ENCODE measurements at places on chromosomes 13 and 19.
A peak's percentile ranks its signal among the peaks of the same experiment; 100 is the strongest.

GRCh38 chr19:33273881-33274662, 28.3 kb downstream of the CEBPA start:
- peak; percentile 94 for DNase-seq

DNA sequence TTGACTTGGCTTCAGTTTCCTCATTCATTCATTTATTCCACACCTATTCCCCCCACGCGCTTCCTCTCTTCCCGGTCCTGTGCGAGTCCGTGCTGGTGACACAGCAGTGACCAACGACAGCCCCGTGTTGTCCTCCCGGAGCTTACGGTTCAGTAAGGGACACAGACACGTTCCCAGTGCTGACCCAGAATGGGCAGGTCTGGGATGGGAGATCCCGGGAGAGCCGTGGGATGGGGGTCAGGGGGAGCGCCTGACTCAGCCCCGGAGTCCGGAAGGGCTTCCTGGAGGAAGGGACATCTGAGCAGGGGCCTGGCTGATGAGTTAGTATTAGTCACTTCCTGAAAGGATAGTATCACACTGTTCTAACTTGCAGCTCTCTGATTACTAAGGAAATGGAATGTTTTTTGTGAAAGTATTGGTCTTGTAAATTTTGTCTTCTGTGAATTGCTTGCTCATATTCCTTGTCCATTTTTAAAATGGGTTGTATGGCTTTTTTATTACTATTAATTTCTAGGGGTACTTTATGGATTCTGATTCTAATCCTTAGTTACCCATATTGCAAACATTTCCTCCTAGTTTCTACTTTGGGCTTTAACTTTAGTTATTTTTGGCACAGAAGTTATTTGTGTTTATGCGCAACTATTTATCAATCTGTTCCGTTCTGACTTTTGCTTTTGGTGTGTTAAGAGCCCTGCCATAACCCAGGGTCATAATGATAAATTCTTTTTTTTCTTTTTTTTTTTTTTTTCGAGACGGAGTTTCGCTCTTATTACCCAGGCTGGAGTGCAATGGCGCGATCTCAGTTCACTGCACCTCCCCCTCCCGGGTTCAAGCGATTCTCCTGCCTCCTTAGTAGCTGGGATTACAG, 708 bp upstream of the ERCC1 start:
- peak; percentile 89 for DNase-seq

DNA sequence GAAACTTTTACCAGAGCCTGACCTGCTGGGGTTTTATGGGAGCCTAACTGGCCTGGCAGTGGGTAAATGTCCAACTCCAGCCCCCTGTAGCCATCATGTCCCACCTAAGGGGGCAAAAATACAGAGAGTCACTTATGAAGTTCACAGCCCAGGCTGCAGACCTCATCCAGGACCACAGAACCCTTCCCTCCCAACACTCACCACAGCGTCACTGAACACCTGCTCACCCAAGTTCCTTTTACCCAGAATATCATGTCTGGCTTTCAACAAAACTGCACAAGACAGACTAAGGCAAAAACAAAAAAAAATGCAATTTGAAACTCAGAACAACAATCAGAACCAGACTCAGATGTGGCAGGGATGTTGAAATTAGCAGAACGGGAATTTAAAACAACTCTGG, 6.4 kb downstream of the CEACAM3 start:
- no peak for DNase-seq

DNA sequence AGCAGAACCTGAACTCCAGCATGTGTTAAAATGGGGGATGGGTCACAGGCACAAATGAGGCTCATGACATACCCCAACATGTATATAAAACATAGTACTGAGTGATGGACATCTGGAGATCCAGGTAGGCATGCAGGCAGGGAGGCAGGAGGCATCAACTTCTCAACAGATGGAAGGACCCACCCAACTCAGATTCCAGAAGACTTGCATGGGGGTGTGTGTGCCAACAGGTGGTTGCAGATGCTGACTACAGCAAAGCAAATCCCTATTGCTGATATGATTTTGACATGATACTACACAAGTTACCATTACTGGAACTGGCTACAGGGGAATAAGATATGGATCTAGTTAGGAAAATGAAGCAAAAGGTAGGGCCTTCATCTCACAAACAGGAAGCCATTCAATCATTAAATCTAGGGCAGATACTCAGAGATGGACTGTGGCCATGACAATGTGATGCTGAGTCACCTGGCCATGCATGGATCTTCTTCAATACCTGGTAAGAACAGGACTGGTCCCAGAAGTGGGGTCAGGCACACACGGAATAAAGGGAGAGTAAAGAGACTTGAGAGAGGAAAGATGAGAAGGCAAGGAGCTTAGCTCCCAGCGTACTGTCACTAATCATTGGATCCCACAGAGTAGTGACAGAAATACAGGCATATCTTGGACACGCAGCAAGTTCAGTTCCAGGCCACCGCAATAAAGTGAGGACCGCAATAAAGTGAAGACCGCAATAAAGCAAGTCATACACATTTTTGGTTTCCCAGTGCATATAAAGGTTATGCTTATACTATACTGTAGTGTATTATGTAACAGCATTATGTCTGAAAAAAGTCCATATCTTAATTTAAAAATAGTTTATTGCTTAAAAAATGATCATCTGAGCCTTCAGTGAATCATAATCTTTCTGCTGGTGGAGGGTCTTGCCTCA, 91.3 kb downstream of the USP12 start:
- no peak for DNase-seq

DNA sequence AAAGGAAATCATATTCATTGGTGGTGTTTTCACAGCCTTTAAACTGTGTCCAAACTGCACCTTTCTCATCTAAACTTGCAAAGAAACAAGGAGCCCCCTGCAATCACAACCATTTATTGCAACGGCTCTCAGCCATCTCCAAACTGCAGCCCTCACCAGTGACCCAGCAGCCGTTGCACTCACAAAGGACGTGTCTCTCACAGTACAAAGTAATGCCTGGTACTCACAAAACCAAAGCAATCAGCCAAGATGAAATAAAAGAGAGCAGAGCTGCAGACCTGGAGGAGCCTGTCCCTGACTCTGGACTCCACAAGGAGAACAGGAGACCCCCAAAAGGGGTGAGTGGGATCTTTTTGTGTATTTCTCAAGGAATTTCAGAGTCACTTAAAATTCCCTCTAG, 20.2 kb upstream of the CEACAM21 start:
- no peak for DNase-seq

GRCh38 chr13:39452417-39452816, 150.6 kb downstream of the LHFPL6 start:
- DNase-seq: no peak

- peak; percentile 44 for DNase-seq
These were observed 23.3 kb downstream of the SERP2 start for GRCh38 chr13:44396701-44397580.

DNA sequence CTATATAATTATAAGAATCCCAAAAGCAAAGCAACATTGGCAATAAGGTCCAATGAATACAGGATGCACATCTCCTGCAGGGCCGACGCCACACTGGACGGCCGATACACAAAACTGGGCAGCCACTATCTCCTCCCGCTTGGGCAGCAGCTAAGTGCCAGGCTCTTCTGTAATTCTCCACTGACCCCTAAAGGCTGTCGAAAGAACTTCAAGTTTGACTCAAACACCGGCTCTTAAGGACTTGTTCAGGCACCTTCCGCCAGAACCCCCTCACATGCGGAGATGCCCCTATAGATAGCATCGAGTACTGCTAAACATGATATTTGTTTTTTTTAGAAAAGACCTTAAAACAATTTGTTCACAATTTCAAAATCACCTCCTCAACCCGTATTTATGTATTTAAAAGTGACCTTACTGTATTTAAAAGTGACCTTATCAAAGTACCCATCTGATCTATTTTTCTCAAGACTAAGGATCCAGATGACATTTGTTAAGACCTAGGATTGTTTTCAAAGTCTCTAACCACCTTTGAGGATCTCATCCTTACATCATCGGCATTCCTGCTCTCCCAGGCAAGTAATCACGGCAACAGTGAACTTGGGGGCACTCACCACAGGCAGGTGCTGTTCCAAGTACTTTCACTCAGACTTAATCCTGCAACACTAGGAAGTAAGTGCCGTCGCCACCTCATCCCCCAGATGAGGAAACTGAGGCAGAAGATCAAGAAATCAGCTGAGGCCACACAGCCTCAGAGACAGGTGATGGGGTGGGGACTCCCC, 77.8 kb downstream of the TUBGCP3 start:
- peak; percentile 70 for DNase-seq

GRCh38 chr13:20348645-20349408, 116.7 kb upstream of the GJB6 start:
- DNase-seq: no peak

DNA sequence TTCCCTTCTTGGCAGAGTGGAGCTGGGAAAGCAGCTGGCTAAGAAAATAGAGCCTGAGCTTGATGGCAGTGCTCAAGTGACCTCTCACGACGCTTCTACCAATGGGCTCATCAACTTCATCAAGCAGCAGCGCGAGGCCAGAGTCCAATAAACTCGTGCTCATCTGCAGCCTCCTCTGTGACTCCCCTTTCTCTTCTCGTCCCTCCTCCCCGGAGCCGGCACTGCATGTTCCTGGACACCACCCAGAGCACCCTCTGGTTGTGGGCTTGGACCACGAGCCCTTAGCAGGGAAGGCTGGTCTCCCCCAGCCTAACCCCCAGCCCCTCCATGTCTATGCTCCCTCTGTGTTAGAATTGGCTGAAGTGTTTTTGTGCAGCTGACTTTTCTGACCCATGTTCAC, 4.3 kb upstream of the PDCD2L start:
- no peak for DNase-seq

GRCh38 chr19:14561847-14562351, 10.0 kb downstream of the NDUFB7 start:
- DNase-seq: peak; percentile 37

Measured in fibroblast of the aortic adventitia (primary cell).